Activated naive CD8-positive, alpha-beta T cell treated with anti-CD3 and anti-CD28 coated beads, Interleukin-2, amount 50 U/mL, for 24 hours (primary cell): ENCODE measurements at places on chromosomes 2 and 18.

DNA sequence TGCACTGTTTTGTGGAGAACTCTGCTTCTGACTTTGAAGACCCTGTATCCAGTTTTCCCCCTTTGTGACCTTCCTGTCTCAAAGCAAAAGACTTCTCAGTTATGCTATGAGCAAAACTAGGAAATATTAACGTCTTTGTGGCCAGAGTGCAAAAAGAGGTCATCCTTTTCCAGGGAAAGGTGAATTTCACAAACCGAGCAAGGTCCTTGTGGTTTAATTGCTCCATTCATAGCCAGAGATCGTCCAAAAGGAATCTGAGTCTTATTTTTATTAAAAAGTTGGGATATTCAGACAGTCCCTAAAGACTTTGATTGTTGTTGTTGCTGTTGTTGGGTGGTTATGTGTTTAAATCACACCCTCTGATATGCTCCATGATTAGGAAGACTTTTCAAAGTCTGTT, 77.4 kb downstream of the NAB1 start:
- no peak for DNase-seq

GRCh38 chr18:70468861-70469547, 180.2 kb downstream of the SOCS6 start:
- DNase-seq = no peak

DNA sequence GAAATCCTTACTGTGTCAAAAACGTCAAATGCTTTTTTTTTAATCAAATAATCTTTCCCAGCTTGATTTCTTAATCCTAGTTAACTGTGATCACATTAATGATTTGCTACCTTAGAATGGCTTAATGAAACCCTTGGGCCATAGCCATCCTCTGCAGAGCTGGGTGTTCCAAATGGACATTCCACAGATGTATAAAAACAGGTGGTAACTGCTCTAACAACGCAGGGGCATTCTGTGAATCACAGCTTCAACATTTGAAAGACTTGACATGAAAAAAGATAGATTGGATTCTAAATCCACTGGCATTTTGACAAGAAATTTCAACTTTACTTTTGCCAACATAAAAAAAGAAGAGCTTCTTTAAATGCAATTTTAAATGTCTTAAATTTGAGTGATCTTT, 69.8 kb upstream of the RASGRP3 start:
- no peak for DNase-seq

GRCh38 chr18:57687970-57688369, 66.3 kb upstream of the NARS1 start:
- no peak for DNase-seq

- no peak for DNase-seq
Measured at GRCh38 chr2:152062125-152063091, 36.4 kb downstream of the CACNB4 start.

- no peak for DNase-seq
Measured at GRCh38 chr18:55381277-55381676, 206.7 kb downstream of the TCF4 start.

GRCh38 chr2:109215866-109216265, 86.9 kb downstream of the SH3RF3 start:
- DNase-seq = no peak

DNA sequence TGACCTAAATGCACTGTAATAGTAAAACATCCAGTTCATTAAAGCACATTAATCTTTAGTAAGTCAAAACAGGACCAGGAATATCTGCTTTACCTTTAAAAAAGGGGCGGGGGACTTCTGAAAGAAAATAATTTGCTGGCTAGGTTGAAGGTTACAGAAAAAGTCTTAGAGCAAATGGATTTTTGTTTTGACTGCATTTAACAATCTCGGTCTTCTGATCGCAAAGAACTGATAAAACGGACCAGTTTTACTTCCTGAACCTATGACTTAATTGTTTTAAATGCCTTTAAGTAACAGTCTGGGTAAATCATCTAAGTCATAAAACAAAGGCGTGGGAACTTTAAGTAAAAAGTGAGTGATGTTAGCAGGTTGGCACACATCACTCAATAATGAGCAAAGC, 783 bp downstream of the BUB1 start:
- DNase-seq = no peak

DNA sequence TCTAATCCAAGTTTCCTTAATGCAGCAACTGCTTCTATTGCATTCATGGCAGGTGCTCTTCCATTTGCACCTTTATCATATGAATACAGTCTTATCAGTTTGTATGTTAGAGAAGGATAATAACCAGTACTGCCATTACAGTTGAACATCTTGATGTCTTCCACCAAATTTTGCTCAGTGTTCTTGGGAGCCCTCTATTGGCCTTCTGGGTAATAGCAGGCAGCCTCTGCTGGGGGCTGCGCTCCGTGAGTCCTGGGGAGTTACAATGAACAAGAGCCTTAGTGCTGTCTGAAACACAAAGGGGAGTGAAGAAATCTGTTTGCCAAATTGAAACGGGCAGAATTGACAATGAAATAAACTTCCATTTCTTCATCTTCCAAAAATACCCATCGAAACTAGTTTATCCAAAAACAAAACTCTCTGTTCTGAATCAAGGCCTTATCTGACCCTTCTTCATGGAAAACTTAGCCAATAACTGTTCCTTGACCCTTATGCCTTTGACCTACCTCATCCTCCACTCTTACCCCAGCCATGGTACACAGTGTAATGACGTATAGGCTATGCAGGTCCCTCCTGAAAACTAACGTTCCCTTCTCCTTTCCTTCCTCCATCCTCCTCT, 79.9 kb downstream of the ALK start:
- peak; percentile 23 for DNase-seq

GRCh38 chr18:67432806-67433205, 83.7 kb downstream of the DSEL start:
- no peak for DNase-seq

DNA sequence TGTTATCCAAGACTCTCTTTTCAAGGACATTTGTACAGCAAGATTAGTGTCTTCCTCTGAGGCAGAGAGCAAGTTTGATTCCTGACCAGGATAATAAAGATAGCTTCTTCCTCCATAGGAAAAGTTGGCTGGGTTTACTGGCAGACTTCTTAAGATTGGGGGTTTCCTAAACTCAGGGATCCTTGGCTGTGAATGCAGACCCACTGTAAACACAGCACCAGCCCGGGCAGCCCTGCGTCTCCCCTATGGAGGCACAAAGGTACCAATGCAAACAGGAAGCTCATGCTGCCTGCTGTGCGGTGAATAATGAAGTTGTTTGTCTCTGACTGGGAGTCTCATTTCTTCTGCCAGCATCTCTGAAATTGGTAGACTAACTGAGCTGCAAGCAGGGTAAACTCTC, 96.2 kb upstream of the ARHGAP28 start:
- DNase-seq = no peak

- no peak for DNase-seq
Measured at GRCh38 chr2:83081826-83082690, 1377.0 kb downstream of the SUCLG1 start.

- no peak for DNase-seq
Measured at GRCh38 chr2:15357186-15357585, 203.9 kb downstream of the NBAS start.

DNA sequence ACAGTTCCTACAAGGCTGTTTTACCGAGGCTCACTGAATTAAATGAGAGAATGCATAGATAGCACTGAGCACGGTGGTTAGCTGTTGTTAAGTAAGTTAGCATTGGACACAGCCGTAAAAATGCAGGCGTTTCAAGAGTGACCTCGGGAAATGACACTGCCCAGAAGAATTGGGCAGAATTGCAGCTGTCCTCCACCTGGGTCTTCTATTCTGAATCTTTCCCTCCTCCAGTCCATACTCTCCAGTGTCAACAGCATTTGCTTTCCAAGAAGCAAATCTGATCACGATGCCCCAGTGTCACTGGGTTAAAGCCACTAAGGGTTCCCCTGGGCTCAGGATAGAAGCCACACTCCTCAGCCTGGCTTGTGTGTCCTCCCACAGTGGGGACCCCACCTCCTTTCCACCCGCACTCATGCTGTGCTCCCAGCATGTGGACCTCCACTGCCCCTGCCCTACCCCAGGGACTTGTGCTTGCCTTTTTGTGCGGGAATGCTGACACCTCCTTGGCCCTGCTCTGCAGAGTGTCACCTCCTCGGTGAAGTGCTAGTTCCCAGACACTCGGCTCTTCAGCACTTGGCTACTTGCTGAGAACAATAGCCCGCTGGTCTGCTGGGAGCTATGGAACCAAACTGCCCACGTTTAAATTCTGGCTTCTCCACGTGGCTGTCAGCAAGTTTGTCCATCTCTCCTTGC, 135.0 kb downstream of the ANTXR1 start:
- no peak for DNase-seq

GRCh38 chr2:227344231-227344630, 19.2 kb downstream of the MFF start:
- no peak for DNase-seq

DNA sequence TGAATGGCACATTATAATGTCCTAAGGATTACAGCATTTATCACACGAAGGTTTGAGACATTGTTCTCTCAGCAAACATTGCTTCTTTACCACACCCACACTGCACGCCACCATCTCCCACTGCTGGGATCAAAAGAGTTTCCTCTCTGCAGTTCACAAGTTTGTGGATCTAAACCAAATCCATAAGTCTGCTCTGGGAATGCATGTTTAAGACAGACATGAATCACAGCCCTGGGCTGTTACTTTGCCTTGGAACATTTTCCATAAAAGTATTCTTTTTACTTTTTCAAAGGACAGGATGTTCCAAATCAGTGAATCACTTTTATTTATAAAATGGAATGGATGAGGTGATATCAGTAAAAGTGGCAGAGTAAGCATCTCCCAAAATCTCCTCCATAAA, 36.1 kb downstream of the STPG4 start:
- DNase-seq = no peak

GRCh38 chr2:55761526-55761925, 67.9 kb upstream of the PNPT1 start:
- DNase-seq = no peak

DNA sequence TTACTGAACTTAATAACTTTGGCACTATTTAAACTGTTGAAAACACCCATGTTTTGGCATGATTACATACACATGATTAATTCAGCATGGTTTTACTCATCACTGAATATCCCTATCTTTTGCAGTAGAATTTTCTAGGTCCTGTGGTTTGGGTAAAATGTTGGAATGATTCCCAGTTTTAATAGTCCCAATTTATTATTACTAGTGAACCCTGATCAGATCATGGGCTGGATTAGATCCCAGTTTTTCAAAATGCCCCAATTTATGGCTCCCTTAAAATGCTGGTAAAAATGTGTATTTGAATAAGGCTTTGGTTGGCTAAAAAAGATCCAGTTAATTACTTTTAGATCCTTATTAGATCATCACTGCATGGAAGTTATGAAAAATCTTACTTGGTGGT, 273.6 kb upstream of the NRP2 start:
- no peak for DNase-seq

GRCh38 chr2:31260870-31261269, 26.9 kb downstream of the EHD3 start:
- DNase-seq = no peak

- no peak for DNase-seq
Measured at GRCh38 chr2:231415029-231415428, 19.5 kb downstream of the B3GNT7 start.

DNA sequence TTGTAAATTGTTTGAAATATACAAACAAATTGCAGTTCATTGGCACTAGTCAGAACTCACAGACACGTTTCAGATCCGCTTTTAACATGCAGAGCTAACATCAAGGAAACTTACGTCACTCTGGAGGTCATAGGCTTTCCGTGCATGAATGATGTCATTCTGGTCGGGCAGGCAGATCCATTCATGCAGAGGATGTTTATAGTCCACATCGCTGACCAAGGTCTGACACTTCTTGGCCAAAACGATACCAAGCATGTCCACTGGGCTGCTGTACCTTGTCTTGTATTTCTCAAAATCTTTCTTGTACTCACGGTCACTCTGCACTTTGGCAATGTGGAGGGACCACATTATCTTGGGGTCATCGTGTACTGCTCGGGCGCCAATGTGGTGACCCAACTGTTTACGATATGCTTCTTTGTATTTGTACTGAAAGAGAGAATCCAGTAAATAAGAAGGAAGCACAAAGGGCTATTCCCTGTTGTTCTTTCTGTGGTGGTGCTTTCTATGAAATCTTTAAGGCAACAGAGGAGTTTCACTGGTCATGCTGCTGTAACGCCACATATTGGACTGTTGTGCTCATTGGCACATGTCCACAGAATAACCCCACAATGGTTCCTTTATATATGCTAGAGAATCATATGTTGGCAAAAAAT, 114.8 kb downstream of the NEB start:
- DNase-seq = no peak

DNA sequence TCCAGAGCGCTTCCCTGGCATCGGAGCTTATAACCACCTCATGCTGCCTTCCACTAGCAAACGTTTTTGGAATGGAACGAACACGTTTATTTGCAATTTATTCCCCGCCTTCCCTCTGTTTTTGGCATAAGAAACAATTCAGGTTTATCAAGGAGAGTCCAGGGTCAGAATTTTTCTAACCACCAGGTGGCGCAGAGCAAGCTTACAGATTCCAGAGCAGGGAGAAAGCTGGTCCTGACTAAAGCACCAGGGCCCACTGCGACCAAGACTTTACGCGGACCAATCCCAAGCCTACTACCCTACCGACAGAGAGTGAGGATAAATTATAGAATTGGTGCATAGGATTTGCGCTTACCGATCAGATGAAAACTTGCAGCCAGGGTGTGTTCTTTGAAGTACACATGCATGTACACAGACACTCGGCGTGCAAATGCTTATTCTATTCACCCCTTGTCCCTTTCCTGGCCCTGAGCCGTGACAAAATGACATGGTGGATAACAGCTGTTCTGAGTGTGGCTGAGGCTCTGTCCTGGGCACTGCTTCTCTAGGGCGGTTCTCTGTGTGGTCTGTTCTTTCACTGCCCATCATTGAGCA, 34.7 kb downstream of the NAPG start:
- peak; percentile 69 for DNase-seq

GRCh38 chr2:111035830-111036441, 84.8 kb upstream of the BCL2L11 start:
- DNase-seq = no peak

DNA sequence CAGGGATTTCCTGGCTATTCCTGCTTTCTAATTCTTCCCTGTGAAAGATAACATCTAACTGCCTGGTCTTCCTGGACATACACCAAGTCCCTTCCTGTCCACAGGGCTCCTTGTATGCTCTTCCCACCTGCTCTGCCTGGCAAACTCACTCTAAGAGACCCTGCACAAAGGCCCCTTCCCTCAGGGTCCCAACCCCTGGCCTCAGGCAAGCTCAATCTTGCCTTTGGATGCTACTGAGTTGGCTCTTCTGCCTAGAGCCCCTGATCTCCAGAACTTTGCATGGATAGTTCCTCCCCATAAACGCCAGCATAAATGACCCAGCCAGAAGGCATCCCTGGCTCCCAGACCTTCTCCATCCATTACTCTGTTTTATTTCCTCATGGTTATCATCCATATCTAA, 98.3 kb upstream of the OTOS start:
- no peak for DNase-seq

DNA sequence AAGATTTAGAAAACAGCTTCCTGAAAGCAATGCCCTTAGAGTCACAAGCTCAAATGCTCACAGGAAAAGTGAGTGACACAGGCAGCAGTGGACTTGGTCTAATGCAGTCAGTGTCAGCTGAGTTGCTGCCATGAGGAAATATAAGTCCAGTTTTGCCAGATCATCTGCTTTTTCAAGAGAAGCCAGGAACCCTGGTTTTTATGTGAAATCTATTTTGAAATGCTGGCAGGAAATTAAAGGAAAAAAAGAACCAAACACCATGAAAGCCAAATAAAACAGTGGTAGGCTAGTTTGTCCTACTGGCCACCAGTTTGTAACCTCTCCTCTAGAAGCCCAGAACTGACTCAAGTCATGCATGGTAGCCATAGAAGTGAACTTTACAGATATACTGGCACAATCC, 109.2 kb downstream of the THADA start:
- DNase-seq = no peak

GRCh38 chr18:79136742-79137141, 67.5 kb downstream of the ATP9B start:
- DNase-seq = no peak

- DNase-seq = no peak
Measured at GRCh38 chr2:33660416-33661123, 61.5 kb upstream of the FAM98A start.
